ENCODE measurements at places on chromosomes 1 and 21.
A peak's percentile ranks its signal among the peaks of the same experiment; 100 is the strongest.

GRCh38 chr1:117657031-117657430 is 51.2 kb downstream of the TENT5C start:
- DNase-seq, result no peak

GRCh38 chr1:65512967-65513780 is 92.7 kb downstream of the LEPR start:
- DNase-seq, result no peak

GRCh38 chr21:41378849-41379248 is 17.0 kb downstream of the MX2 start:
- no peak for DNase-seq

DNA sequence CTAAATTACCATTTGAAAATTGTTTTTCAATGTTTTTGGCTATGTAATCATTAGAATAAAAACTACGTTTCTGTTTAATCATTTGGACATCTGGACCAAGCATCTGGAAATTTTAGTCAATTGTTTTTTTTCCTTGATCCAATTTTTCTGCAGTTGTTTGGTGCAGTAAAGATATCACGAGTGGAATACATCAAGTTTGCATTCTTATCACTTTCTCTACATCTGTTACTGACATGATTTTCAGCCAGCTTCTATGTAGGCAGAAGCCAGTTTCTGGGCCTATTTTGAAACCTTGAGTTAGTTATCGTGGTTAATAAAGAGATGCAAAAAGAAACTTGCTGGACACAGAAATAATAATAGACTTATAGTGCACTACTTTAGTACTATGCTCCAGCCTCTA is 277.9 kb upstream of the ADAMTS5 start:
- DNase-seq, result no peak

- peak; percentile 66 for DNase-seq
These were observed at the start of gene COL16A1 for GRCh38 chr1:31703431-31704270. Gene COL16A1, minus strand, starts transcription at chr1:31704017. Its CDS starts 1,824 bp downstream, at chr1:31702193.

GRCh38 chr1:93459126-93459525 is 11.2 kb downstream of the FNBP1L start:
- DNase-seq, result no peak

All from right renal pelvis (tissue), 4 donors.